ENCODE measurements at places on chromosomes 13 and 19.

DNA sequence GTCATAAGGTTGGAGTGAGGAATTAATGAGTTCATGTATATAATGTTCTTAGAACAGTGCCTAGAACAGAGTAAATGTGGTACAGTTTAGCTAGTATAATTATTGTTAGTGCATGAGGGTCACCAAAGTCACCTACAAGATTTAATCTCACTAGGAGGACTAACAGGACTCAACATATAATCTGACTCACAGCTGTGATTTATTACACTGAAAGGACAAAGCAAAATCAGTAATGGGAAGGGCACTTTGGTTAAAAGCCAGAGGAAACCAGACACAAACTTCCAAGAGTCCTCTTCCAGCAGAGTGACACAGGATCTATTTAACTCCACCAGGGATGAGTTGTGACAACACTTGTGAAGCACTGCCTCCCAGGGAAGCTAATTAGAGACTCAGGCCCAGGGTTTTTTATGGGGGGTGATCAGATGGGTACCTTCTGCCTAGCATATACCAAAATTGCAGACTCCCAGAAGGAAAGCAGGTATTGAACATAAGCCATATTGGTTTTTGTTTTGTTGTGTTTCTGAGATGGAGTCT lies 341.2 kb upstream of the DACH1 start:
- no peak for DNase-seq

DNA sequence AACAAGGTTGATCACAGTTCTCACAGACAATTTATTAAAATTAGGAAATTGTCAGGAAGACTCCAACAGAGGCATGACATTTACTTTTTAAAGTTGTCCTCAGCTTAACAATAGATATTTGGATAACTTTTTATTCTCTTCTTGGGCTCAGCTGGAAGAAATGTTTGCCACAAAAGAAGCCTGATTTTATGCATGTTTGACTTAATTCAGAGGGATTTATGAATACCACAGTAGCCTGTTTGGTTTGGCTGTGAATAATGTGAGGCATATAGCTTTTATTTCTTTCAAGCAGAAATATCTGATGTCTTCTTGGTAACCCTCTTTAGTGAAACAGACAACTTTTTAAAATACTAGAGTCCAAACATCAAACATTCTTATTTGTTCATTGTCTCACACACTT lies 1464.5 kb upstream of the SLC10A2 start:
- DNase-seq: no peak

- DNase-seq: no peak
Observed at GRCh38 chr19:45413497-45413896, 7.1 kb downstream of the POLR1G start.

DNA sequence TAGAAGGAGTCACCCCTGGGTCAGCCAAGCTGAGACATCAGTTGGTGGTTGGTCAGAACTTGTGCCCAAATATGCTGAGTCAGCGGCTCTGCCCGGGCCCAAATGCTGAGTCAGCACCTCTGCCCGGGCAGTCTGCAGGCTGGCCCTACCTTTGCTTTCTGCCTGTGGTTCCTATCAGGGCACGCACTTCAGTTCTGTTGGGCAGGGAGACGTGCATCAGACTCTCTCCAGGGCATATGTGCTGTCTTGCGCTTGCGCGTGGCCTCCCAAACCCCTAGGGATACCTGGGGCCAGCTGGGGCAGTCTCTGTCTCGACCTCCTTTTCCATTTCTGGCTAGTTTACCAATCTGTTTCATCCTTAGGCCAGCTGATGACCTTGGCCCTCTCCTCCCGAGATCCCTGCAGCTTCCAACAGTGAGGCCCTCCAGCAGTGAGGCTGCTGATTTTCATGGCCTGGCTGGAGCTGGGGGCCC lies 24.4 kb upstream of the LDLR start:
- no peak for DNase-seq

DNA sequence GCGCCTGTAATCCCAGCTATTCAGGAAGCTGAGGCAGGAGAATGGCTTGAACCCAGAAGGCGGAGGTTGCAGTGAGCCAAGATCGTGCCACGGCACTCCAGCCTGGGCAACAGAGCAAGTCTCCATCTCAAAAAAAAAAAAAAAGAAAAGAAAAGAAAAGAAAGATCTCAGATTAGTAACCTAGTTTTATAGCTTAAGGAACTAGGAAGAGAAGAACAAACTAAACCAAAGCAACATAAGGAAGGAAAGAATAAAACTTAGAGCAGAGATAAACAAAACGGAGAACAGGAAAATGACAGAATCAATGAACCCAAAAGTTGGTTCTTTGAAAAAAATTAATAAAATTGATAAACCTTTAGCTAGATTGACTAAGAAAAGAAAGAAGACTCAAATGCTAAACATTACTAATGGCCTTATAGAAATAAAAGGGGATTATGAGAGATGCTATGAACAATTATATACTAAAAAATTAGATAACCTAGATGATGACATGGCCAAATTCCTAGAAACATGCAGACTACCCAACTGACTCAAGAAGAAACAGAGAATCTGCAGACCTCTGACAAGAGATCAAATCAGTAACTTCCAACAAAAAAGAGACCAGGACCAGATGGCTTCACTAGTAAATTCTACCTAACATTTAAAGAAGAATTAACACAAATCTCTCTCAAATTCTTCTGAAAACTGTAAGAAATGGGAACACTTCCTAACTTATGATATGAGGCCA lies 68.2 kb downstream of the CDADC1 start:
- DNase-seq: no peak

DNA sequence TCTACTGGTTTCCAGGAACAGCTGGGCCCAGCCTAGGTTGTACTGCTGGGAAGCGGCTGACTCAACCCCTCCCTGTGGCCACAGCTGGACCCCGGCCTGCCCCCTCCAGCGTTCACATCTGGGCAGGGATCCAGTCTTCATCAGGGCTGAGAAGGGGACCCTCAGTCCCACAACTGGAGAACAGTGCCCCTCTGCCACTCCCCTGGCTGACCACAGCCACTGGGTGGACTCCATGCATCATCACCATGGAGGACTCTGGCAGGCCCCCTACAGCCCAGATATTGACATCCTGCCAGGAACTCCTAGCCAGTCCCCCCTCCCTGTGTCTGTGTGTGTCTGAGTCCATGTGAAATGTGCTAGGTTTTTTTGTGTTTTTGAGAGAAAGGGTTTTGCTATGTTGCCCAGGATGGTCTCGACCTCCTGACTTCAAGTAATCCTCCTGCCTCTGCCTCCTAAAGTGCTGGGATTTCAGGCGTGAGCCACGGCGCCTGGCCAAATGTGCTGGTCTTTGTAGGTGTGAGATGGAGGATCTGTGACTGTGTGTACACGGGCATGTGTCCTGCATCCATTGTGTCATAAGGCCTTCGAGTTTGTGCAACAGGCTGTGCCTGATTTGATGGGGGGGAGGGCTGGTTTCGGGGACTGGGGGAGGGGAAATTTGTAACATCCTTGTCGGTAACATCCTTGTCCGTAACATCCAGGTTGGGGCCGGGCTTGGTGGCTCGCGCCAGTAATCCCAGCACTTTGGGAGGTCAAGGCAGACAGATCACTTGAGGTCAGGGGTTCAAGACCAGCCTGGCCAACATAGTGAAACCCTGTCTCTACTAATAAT lies 4.0 kb upstream of the HOOK2 start:
- DNase-seq: no peak

GRCh38 chr19:48999481-49000325 lies 6.0 kb downstream of the RUVBL2 start:
- DNase-seq: peak; percentile 61
